Stimulated activated CD8-positive, alpha-beta memory T cell treated with anti-CD3 and anti-CD28 coated beads, Interleukin-4, amount 100 ng/mL, for 48 hours (primary cell): ENCODE measurements at places on chromosomes 11 and 22.

DNA sequence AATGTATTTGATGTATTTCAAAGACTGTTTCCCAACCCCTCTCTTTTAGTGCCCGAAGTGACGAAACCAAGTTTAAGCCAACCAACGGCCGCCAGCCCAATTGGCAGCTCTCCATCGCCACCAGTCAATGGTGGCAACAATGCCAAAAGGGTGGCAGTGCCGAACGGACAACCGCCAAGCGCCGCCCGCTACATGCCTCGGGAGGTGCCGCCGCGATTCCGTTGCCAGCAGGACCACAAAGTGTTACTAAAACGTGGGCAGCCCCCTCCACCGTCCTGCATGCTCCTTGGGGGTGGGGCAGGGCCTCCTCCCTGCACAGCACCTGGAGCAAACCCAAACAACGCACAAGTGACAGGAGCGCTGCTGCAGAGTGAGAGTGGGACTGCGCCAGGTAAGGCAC lies 84.1 kb downstream of the TNRC6B start:
- DNase-seq = no peak

- no peak for DNase-seq
These were observed 3.0 kb upstream of the MS4A7 start for GRCh38 chr11:60375316-60375715.

DNA sequence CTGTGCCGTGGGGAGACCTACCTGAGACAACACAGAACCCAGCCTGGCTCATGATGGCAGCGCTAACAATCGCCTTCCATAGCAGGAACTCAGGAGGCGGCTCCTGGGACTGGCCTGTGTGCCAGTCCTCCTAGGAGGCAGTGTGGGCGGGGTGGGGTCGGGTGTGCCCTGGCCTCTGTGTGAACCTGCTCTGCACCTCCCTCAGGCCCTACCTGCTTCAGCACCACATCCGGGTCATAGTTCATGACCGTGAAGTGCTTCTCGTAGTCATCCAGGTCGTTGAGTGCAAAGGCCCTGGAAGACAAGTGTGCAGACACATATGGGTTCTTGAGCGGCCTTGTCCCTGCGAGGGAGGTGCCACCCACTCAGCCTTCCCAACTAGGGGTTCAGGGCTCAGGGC lies 15.3 kb downstream of the TTLL12 start:
- no peak for DNase-seq

DNA sequence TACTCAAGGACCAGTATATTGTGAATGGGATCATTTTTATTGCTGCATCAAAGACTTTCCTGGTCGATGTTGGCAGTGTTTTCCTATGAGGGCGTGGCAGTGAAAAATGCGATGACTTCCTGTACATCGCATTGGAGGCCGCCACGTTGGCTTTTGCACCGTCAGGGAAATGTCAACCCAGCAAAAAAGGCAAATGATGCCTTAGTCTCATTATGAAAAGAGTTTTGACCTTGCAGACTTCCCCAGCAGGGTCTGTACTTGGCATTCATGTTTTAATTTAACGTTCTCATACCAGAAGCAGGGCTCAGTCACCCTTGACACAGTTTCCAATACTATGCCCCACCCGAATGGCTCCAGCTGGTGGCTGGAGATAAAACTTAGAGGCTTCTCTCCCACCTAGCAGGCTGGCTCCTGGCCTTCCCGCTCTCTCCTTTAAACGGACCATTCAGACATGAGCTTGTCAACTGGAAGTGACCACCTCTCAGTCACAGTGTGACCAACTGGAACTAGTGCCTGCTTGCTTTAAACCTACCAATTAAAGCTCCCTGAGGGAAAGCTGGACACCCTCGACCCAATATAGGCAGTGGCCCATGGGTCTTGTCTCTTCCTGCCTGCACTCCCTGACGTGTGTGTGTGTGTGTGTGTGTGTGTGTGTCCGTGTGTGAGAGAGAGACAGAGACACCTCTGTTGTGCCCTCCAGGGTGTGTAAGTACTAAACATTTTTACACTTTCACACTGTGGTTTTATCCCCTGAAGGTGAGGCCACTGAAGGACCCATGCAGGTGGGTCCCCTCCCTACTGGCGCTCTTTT lies 8.7 kb upstream of the GDPD5 start:
- DNase-seq = no peak

DNA sequence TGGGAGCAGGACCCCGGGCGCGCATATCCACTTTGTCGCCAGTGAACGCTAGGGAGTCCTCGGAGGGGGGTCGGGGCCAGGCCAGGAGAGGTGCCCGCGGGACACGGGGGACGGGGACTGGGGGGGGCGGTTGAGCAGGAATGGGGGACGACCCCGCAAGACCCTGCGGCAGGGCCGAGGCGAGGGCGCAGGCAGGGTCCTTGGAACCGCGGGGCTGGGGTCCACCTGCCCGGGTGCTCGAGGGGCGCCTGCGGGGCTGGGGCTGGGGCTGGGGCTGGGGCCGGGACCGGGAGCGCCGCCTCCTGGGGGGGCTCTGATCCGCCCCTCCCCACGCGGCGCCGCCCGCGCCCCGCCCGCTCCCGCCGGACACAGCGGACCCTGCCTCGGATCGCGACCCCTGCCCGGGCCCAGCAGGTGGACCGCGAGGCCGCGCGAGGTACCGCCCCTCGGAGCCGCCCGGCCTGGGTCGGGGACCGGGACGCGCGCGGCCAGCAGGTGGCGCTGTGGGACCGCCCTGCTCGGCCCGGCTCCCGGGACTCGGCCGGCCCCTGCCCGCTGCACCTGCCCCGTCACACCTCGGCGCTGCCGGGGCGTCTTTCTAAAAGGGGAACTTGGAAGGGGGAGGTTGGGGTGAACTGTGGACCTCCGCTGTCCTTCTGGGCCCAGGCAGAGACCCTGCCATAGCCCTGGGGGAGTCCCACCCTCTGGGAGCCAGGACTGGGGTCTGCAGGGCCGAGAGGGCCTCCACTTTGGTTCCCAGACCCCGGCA lies 11.0 kb downstream of the CRELD2 start:
- DNase-seq = peak; percentile 88

DNA sequence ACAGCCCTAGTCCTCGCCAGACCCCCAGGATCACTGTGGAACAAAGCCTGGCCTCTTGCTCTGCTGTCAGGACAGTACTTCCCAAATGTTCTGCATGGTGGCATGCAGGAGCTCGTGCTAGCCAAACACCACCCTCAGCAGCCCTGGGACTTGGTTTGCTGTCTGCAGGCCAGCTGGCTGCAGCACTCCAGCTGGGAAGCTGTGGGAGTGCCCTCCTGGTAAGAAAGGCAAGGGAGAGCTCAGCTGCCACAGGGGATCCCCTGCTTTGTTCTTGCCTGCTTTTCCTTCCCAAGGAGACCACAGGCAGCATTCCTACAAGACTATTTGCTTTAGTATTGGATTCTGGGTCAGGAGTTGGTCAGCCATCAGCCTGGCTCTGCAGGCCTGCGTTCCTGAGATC lies 27.9 kb downstream of the TCIRG1 start:
- DNase-seq = no peak

- no peak for DNase-seq
These were observed 45.6 kb downstream of the ARFGAP3 start for GRCh38 chr22:42811459-42811858.

DNA sequence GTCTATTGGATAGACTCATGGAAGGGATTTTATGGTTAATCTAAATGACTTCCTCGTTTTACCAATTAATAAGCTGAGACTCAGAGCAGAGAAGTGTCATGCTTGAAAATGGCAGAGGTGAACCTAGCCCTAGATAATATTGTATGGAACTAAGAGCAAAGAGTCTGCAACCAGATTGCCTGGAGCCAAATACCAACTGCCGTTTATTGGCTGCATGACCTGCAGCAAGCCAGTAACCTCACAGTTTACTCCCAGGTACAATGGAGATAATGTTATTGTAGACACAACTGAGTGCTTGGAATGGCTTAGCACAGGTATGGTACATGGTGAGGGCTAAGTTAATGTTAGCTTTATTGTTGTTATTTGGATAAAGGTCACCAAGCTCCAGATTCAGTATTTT lies 84.6 kb upstream of the FAT3 start:
- no peak for DNase-seq

GRCh38 chr11:44785856-44786607 lies 59.3 kb downstream of the TSPAN18 start:
- DNase-seq = peak; percentile 28

- DNase-seq = peak; percentile 44
These were observed 16.6 kb downstream of the APIP start for GRCh38 chr11:34899633-34900016.

GRCh38 chr11:14981507-14981906 lies 9.4 kb upstream of the CALCA start:
- DNase-seq = no peak

GRCh38 chr22:44219101-44219870 lies 38.6 kb downstream of the PARVG start:
- no peak for DNase-seq

DNA sequence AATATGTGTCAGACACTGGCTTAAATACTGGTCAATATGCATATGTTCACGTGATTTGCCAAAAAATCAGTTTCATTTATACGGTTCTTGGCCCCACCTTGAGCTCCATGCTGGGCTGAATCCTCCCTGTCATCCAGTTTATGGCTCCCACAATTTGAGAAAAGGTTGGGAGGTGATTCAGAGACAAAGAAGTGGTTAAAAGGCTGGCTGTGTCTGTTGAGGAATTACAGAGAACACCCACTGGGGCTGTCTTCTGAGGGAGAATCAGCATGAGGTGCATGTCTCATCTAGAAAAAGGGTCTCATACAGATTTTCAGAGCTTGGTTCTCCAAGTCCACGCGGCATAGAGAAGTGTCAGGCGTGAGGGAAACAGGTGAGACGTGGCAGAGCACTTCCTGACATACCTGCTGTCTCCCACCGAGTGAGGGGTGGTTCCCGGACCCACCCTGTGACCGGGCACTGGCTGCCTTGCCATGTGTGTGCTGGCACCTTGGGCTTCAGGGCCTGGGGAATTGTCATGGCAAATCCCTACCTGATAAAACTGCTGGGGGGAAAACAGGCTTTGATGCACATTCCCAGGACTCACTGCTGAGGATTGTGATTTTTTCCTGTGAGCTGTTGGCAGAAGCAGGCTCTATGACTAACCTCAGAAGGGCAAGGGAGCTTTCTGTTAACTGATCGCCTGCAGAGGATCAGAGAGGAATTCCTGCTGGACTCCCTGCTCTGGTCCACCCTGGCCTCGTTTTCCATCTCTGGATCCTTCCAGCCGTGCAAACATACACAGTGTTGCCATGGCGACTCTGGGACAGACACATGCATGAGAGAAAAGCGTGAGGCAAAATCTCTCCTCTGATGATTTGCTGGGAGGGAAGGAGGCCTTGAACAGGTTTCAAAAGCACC lies 223.6 kb downstream of the ADAMTS15 start:
- no peak for DNase-seq

DNA sequence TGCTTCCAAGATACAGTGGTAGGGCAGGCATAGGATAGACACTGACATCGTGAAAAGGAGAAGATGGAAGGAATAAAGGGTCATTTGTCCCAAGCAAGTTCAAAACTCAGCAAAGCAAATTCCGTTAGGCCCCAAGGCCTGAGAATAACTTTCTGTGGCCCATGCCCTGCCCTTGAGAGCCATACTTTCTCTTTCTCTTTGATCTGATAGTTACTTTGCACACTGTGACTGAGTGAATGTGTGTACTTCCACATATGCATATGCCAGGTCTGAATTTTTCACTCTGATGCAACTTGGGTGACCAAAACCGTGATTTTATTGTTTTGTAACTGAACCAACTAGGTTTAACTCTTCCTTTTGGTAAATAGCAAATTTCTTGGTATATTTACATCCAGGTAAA lies 371.5 kb downstream of the RAB38 start:
- DNase-seq = no peak

DNA sequence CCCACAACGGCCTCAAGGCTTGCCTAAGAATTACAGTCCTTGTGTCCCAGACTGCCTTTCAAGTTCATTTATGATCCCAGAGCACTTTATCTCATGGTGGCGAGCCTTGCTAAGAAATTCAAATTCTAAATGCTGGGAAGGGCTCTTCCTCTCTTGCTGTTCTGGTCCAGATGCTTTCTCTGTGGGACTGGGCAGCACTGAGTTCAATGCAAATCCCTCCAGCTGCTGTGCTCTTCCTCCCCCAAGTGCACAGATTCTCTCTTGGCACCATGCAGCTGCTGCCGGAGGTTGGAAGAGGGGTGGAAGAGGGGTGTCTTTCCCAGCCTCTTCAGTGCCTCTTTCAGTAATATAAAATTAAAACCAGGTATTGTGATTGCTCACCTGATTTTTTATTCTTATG lies 828.0 kb downstream of the DLG2 start:
- DNase-seq = no peak

DNA sequence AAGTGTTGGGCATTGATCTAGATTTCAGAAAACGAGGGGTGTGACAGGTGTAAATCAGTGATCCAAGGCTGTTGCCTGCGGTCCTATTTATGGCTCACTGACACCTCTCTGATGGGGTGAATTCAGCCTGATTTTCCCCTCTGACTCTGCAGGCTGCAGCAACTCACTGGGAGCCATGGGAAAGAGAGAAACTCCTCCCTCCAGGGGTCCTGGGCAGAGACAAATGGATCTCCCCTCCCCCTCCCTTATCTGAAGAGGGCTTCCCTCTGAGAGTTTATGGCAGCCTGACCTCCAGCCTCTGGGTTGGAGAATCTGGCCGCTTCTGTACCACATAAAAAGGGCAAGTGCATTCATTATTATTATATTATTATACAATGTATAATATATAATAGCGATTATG lies 1.8 kb upstream of the PKNOX2 start:
- DNase-seq = no peak

- DNase-seq = no peak
These were observed 65.6 kb downstream of the LDLRAD3 start for GRCh38 chr11:36009473-36009872.
